ENCODE measurements at places on chromosomes 2 and 18.

- no peak for DNase-seq
These were observed 8.2 kb downstream of the IL1A start for GRCh38 chr2:112776113-112776512.

DNA sequence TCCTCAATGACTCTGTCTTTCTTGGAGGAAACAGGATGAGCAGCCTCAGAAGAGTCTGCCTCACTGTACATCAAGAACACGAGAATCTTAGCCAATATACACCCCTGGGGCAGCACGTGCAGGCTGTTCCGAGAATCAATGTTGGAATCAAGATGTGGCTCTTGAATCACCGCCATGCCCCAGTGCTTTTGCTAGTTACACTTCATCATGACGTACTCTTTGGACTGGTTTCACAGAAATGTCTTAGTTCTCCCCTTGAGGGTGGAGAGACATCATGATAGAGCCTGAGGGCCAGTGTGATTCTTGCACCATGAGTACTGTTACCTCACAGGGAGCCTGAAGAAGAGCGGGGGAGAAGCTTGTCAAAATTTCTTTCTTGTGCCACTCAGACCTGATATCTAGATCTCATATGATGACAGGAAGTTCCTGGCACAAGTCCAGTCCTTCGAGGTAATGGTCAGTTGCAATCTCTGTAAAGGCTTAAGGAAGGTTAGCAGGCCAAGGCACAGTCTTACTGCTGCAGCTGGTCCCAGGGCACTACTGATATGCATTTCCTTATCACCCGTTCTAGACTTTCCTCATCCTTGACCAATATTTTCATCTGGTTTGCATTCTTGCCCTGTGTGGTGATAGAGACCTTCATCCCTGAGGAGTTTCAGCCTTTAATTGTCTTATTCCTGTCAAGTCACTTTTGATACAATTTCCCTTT lies 28.2 kb upstream of the STAT4 start:
- no peak for DNase-seq

DNA sequence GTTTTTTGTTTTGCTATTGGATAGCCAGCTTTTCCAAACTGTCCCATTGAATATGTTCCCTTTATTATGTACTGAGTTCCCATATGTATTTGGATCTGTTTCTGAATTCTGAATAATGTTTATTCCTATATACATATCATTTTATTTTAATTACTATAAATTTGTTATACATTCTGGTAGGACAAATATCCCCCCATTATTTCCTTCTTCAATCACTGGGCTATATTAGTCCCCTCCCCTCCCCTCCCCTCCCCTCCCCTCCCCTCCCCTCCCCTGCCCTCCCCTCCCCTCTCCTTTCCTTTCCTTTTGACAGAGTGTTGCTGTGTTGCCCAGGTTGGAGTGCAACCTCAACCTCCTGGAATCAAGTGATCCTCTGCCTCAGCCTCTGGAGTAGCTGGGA lies 26.3 kb downstream of the RAB3GAP1 start:
- no peak for DNase-seq

DNA sequence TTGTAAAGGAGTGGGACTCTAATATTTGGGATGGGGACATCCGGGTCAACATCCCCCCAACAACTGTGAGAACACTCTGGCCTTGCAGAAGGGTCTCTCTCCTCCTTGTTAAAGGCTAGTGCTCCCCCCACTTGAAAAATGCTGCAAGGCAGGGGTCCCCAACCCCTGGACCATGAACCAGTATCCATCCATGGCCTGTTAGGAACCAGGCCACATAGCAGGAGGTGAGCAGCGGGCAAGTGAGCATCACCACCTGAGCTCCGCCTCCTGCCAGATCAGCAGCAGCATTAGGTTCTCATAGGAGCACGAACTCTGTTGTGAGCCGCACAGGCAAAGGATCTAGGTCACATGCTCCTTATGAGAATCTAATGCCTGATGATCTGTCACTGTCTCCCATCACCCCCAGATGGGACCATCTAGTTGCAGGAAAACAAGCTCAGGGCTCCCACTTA lies 243.9 kb upstream of the ID2 start:
- DNase-seq, result no peak

- DNase-seq, result no peak
These were observed 89.4 kb downstream of the ZCCHC2 start for GRCh38 chr18:62612289-62612645.

- no peak for DNase-seq
These were observed 73.4 kb downstream of the ACTR2 start for GRCh38 chr2:65300761-65301711.

DNA sequence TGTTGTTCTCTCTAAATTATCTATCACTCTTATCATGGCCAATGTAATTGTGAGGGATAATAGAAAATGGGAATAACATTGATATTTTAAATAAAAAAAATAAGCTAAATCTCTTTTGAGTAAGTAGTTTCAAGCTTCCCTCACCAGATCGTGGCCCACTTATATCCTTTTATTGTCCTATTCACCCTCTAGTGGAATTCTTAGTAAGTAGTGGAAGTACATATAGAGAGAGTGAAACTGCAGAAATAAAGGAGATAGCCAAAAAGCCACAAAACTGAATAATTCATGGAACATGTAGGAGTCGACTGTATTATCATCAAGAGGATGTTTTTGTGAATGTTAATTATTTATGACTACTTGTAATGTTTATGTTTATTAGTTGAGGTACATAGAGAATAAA lies 66.1 kb upstream of the DTNA start:
- DNase-seq, result no peak

- no peak for DNase-seq
These were observed 1033.0 kb upstream of the PIK3C3 start for GRCh38 chr18:40921845-40922629.

DNA sequence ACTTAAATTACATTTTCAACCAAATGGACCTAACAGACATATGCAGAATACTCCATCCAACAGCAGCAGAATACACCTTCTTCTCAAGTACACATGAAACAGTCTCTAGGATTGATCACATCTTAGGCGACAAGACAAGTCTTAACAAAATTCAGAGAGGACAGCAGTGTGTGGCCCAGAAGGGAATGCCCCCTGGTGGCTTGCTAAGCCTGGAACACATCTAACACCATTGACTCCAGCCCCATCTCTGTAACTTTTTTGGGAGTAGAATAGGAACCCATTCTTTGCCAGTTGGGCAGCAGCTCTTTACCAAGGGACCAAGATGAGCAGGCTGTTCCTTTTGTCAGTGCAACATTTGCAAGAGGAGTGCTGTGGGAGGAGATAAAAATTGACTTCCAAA lies 249.9 kb downstream of the PLCL1 start:
- DNase-seq, result peak; percentile 30

- no peak for DNase-seq
These were observed 180.6 kb upstream of the RBMS1 start for GRCh38 chr2:160674146-160674750.

- peak; percentile 24 for DNase-seq
These were observed 184.2 kb downstream of the GLI2 start for GRCh38 chr2:120919771-120920453.

DNA sequence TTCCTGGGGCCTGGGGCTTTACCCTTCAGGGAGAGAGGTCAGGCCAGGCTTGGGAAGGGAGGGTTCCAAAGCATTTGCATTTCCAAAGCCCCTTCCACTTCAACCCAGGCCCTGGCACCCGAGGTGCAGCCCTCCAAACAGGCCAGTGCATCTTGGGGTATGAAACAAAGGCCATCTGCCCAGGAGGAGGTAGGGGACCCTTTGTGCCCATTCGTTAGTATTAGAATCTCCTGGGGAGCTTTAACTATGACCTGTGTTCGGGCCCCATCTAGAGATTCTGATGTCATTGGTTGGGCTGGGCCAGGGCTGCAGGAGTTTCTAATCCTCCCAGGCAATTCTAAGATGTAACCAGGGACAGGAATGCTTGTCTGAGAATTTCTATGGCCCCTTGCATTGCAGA lies 73.6 kb downstream of the CIB4 start:
- no peak for DNase-seq

DNA sequence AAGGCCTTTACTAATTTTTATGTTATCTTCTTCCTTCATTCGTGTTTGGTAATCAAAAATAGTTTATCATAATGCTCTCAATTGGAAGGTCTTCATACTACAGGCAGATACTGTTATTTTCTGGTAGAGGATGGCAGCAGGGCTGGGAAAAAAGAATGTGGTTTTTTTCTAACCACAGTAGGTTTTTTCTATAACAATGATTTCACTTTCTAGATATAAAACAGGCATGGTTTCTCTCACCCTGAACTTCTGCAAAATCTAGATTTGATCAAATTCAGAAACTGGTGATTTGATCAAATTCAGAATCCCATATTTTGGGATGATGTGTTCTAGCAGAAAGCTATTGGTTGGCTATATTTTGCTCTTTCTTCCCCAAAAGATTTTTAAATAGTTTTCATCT lies 27.6 kb downstream of the BCL11A start:
- no peak for DNase-seq

GRCh38 chr2:195652911-195653310 lies 4.1 kb upstream of the SLC39A10 start:
- no peak for DNase-seq

GRCh38 chr18:60193780-60194179 lies 178.8 kb downstream of the MC4R start:
- no peak for DNase-seq

GRCh38 chr2:173760553-173760952 lies 204.6 kb downstream of the SP3 start:
- no peak for DNase-seq

DNA sequence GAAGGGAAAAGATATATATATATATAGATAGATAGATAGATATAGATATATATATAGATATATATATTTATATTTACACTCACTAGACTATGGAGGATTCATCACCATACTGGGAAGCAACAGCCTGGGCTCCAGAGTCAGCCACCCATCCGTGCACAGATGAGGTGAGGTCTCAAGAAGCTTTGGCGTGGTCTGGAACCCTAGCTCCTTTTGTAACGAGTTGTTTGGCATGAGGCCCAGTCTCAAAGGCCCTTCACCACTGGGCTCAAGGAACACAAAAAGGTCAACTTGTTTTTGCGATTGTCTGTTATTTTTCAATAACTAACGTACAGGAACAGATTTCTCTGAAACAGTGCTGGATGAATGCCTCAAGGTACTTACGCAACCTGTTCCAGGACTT lies 448.7 kb downstream of the CMPK2 start:
- no peak for DNase-seq

GRCh38 chr18:25305584-25305983 lies 46.4 kb downstream of the ZNF521 start:
- no peak for DNase-seq

- no peak for DNase-seq
These were observed 3.3 kb downstream of the KLHL30 start for GRCh38 chr2:238141541-238142318.

DNA sequence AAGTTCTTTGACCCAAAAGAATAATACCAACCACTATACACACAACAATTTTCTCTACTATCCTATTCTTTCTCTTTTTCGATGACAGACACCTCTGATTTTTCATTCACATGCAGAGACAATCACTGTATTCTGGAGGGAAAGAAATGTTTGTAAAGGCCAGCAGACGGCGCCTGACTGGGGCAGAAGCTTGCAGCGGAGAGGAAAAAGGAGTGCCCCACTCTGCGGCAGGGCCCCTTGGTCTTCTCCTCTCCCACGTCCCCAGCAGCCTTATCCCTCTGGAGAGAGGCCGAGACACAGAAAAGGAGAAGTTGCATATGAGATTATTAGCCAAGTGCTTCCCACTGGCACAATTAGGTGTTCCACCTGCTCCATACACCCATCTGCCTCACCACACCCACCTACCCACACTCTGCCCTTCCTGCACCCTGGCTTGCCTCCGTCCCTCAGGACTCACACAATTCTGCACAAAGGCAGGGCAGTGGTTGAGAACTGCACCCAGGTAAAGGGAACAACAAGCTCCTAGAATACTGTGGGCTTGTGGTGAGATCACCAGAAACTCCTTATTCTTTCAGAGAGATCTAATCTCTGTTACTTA lies 687.3 kb downstream of the NRXN1 start:
- no peak for DNase-seq

GRCh38 chr18:55083461-55083860 lies 124.2 kb upstream of the CCDC68 start:
- no peak for DNase-seq

DNA sequence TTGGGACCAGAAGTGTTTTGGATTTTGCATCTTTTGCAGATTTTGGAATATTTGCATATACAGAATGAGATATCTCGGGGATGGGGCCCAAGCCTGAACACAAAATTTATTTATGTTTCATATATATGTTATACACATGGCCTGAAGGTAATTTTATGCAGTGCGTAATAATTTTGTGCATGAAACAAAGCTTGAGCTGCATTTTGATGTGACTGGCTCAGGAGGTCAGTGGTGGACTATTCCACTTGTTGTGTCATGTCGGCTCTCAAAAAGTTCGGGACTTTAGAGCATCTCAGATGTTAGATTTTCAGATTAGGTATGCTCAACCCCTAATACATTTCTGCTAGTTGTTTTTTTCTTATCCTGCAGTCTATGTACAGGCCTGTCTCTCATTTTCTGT lies 145.4 kb downstream of the FAM210A start:
- no peak for DNase-seq

GRCh38 chr2:179460181-179460929 lies 195.7 kb upstream of the SESTD1 start:
- DNase-seq, result no peak

DNA sequence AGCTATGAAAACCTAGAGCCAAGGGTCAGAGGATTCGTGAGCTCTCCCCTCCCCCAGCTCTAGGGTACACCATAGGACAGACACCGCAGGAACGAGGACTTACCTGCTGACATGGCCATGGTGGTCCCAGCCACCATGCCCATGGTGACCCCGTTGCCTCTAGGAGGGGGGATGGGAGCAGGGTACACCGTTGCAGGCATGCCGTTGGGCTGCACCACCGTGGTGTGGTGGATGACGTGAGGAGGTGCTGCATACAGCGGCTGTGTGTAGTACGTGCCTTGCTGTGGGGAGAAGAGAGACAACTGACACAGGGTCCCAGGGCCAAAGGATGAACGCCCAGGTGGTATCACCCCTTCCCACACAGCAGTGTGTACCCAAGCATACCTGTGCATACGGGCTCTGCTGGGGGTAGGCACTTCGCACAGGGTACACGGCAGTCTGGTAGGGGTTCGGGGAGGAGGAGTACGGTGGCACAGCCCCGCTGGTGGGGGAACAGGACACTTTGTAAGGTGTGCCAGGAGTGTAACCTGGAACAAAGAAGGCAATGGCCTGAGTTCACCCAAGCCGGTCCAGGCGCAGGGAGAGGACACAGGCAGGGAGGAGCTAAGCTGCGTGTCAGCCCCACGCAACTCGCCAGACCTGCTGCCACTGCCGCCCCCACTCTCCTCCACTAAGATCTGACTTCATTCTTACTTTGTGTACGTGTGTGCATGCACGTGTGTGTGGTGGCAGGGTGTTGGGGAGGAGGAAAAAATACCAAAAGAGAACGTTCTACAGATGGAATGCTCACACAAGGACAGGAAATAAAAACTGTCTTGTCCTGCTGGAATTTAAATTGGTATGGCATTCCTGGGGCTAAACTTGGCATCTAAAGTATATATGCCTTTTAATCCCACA lies 37.8 kb downstream of the FAM168B start:
- no peak for DNase-seq
